ENCODE measurements at places on chromosomes 6 and 20.

DNA sequence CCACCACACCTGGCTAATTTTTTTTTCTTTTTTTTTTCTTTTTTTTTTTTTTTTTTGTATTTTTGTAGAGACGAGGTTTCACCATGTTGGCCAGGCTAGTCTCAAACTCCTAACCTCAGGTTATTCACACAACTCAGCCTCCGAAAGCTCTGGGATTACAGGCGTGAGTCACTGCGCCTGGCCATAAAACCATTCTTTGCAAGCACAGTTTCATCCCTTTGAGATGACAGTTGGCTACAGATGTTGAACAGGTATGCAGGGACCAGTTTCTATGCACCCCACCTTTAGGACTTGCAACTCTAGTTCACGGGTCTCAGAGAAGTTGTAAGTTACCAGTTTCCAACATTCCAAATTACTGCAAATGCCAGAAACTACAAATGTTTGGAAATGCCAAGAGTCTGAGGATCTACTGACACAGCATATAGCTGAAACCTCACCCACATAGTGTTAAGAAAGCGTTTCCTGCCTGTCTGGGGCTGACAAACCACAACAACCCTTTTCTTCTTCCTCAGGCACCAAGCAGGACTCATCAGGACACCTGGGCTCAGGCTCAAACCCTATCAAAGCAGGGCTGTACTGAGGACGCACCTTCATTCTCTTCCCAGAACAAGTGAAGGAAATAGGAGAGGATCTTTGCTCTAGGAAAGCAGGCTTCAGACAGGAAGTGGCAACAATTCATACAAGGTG lies 22.9 kb downstream of the ARHGAP18 start:
- DNase-seq: no peak

DNA sequence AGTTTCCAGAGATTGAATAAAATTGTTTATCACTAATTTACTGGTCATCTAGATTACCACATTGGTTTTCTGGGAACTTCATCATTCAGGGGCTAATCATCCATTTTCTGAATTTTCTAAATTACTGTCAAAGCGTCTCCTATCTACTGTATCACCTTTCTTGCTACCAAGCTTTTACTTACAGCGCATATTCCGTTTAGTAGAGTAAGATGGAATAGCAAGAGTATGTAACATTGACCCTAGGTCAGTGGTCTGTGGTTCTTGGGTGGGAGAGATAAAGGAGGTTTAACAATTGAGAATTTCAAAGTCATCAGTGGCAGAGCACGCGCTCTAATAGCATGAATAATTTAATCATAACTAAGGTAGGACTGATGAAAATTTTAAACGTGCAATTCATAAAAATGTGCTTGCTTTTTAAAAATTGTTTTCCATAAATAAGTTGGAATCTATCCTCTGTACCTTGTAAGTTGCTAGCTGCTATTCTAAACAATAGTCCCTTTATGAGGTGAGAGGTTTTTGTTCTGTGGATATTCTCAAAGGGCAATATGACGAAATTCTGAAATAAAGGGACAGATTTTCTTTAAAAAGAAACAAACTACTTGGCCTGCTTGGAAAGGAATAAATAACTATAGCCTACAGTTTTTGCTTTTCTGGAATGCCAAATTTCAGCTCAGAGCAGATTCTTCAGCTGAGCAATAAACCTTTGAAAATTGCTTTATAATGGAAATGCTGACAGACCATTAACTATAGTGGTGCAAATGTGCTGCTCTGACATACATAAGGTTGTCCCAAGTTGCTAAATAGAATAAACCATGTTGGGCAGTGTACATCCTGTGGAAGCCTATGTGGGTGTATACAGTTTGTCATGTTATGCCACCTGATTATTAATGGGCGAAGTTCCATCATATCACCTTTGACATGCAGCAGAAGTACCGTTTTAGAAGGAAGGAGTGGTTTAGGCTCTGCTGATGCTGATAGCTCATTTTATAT lies 84.1 kb downstream of the ZFAND3 start:
- DNase-seq: no peak

- no peak for DNase-seq
These were observed 11.8 kb upstream of the FAM184A start for GRCh38 chr6:119090256-119090655.

- DNase-seq: no peak
These were observed 7.5 kb downstream of the FOXS1 start for GRCh38 chr20:31837896-31838397.

DNA sequence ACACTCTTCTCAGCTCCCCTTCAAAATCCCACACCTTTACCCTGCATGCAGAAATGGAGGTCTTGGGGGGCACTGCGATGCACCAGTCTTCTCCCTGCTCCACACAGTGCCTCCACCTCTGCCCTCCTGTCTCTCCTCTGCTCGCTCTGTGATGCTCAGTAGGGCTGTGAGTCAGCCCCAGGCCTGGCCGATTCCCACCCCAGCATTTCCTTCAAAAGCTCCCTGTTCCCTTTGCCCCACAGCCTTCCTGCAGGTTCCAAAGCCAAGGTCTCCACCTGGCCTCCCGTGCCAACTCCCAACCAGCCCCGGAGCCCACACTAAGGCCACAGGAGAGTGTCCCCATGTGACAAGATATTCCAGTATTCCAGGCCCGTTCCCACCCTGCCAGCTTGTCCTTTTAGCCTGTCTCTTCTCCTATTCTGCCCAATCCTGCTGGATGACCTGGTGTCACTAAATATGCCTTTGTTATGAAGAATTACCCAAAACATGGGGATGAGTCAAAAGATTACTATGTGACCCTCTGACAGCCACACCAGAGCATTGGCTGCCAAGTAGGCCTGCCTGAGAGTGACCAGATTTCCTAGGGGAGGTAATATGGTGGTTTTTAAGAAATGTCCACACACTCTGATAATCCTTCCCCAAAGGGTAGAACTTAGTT lies 118.9 kb upstream of the NXT1 start:
- no peak for DNase-seq

- no peak for DNase-seq
These were observed 239.1 kb downstream of the HDGFL1 start for GRCh38 chr6:22808466-22808865.

DNA sequence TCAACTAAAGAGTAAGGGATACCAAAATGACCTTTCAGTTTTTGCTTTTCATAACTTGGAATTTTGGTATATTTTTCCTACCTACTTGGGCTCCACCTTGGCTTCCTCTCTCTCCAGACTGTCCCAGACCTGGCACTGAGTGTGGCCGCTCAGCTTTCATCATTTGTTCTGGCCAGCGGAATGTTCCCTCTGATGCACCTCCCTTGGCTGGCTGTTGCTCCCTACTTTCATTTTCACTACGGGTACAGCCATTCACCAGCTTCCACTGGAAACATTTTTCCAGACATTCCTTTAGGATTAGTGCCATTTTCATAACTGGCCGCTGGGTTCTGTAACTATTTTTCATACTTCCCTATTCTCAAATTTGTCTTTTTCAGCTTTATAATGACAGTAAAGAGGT lies 487.4 kb downstream of the TENT5A start:
- DNase-seq: no peak

GRCh38 chr20:2164966-2165365 lies 63.3 kb downstream of the STK35 start:
- DNase-seq: no peak

GRCh38 chr6:24972311-24972958 lies 36.7 kb upstream of the RIPOR2 start:
- DNase-seq: no peak

DNA sequence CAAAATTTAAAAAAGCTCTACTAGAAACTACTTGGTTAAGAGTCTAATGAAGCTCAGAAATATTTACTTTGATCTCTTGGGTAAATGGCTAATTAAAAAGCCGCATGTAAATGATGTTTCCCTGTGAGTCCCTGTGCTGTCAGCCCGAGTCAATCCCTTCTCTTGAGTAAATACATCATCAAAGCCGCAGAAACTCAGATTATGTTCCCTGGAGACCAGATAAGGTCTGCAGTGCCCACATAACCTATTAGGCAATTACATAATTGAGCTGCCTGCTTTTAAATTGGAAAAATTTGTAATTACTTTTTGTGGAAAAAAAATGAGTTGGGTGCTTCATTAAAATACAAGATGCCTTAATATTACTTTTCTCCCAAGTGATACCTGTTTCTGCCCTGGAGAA lies 83.1 kb downstream of the KIZ start:
- DNase-seq: no peak

DNA sequence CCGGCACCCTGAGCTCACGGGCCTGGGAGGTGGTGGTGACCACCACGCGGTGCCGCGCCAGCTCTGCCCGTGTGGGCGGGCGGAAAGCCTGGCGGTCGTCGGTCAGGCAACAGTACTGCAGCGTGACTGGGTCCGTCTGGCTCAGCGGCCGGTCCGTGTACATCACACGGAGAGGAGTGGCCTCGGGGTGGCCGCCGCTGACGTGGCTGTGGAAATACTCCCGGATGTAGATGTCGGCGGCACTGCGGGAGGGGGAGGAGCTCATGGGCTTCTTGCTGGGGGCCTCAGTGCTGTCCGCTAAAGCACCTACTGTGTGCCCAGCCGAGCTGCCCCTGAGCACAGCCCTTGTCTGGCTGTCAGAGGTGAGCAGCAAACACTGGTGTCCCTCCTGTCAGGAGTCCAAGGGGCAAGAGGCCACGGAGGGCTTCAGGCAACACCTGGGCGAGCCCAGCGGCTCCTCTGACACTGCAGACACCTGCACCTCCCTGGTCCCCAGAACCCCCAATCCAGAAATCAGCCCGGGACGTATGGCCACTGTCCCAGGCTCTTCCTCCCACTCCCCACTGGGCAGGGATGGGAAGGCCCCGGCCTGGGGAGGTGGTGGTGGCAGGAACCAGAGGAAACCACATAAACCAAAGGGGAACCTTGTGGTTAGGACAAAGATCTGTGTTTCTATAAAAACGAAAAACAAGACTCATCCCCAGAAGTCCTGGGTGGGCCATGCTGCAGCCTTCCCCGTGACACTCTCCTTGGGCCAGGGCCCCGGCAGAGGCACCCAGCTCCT lies 6.5 kb downstream of the HELZ2 start:
- DNase-seq: no peak

- no peak for DNase-seq
These were observed 40.9 kb downstream of the ZFP64 start for GRCh38 chr20:52150440-52151258.

- no peak for DNase-seq
These were observed 69.0 kb downstream of the LYRM4 start for GRCh38 chr6:5191722-5192121.

- DNase-seq: no peak
These were observed 99.4 kb downstream of the EYA4 start for GRCh38 chr6:133340557-133340956.

DNA sequence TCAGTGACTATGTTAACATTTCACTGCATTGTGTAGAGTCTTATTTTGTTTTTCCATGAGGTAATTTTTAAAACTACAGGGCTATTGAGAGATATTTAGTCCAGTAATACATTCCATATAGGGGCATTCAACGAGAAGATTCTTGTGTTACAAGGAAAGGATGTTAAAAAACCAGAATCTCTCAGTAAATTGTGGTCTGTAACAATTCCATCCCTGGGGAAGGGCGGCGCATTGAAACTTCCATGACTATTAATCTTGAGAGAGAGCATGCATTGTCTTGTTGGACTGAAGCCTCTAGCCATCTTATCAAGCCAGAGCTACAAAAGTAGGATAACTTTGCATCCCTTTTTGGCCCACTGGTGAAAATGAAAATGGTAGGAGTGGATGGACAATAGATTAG lies 119.7 kb downstream of the BCKDHB start:
- no peak for DNase-seq

DNA sequence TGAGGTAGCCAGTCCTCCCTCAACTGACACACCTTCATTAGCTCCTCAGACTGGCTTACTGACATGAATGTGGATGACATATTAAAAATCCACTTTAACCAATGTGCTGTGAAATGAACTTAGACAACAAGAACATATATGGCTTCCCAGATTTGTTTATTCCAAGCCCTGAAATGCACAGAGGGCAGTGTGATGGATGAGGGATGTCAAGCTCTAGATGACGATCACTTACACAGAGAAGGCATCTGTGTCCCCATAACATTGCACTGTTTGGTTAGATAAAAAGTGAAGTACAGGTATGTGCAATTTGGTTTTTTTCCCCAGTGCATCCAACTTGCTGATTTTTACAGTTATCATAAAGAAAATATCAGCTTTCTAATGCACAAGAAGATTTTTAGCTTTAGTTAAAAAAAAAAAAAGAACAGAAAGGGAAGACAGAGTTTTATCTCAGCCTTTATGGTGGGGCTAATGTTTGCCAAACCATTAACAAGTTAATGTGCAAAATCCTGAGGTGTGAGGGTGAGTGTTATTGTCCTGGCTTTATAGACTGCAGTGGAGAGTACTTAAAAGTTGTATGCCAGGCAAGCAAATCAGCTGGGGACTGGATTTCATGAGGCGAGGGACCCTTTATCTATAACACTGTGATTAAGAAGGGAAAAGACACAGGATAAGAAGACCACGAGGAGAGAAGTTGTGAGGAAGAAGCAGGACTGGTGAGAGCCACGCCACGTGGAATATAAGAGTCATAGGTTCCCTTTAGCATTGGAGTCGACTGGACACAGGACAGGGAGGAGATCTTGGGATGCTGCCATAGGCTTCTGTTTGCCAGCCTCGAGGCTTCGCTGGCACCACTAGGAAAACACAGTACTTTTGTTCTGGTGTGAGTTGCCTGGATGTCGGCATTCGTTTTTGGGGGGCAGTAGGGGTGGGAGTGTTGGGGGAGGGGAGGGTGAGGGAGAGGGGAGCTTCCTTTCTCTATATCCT lies 90.0 kb upstream of the BACH2 start:
- no peak for DNase-seq

GRCh38 chr6:47669684-47670513 lies 28.5 kb upstream of the ADGRF4 start:
- DNase-seq: no peak

DNA sequence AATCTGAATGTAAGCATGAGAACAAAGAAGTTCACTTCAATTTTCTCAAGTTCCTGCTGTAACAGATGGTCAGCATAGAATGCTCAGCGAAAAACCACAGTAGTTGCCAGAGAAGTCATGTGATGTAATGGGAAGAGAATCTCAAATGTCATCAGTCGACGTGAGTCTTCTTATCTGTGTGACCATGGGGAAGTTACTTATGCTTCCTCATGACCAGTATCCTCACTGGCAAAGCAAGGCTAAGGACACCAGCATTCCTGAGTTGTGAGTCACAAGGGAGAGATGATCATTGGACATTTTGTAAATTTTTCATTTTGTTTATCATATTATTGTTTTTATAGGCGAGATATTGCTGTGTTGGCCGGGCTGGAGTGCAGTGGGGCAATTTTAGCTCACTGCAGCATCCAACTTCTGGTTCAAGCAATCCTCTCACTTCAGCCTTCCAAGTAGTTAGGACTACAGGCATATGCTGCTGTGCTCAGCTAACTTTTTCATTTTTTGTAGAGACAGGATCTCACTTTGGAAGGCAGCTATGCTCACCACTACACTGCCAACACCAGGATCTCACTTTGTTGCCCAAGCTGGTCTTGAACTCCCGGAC lies 21.9 kb downstream of the SGK1 start:
- no peak for DNase-seq

DNA sequence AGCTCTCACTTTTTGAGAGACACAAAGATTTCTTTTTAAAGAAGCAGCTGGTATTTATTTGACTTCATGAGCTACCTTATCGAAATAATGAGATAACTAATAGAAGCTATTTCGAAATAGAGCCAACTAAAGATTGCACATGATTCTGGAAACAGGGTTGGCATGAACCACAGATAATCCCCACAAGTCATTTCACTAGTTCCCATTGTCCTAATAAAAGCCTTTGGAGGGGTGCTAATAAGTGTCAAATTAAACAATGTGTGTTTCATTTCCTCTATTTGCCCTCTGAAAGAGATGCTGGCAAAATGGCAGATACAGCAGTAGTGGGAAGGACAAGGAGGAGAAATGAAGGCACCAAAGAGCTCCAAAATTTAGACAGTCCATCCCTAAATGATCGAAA lies 78.6 kb upstream of the RIPOR2 start:
- DNase-seq: no peak

Data from occipital lobe (tissue), 3 donors.